SK-N-MC (cell line): ENCODE measurements at places on chromosomes 5 and 9.

DNA sequence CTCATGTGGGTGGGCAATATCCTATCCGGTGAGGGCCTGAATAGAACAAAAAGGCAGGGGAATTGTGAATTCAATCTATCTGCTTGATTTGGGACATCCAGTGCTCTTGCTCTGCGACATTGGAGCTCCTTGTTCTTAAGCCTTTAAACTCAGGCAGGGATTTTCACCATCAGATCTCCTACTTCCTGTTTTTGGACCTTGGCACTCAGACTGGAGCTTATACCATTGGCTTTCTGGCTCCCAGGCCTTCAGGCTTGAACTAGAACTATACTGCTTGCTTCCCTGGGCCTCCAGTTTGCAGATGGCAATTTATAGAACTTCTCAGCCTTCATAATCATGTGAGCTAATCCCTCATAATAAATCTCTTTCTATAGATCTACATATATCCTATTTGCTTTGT lies 134.3 kb upstream of the CLINT1 start:
- DNase-seq, result no peak

DNA sequence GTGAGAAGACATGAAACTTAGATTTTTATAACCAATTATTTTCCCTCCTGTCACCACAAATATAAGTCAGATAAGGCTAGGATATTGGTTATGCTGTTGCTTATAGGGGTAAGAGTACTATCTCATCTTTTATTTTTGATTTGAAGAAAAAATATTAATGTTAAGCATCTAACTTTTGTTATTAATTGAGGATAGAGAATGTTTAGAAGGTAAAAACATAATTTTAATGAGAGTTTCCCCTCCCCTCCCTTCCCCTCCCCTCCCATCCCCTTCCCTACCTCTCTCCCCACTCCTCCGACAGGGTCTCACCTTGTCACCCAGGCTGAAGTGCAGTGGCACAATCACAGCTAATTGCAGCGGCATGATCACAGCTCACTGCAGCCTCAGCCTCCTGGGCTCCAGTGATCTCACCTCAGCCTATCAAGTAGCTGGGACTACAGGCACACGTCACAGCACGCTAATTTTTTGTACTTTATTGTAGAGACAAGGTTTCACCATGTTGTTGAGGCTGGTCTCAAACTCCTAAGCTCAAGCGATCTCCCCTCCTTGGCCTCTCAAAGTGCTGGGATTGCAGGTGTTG lies 86.7 kb downstream of the RIC1 start:
- no peak for DNase-seq

DNA sequence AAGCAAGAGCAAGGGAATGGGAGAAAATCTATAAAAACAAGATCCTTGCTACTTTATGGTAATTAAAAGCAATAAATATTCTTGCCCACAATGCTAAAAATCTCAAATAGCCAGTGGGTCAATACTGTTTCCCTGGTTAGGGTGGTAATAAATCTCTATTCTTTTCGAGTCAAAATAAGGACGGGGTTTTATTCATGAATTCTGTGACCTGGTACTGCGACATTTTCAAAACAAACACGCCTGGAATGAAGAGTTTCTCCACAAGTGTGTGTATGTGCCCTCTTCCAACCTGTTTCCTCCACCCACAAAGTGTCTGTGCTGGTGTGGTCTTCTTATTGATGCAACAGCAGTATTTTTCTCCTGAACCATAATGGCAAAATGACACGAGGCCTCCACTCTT lies 358.8 kb upstream of the BRINP1 start:
- no peak for DNase-seq

GRCh38 chr5:124655251-124655917 lies 91.1 kb downstream of the ZNF608 start:
- no peak for DNase-seq

- DNase-seq, result no peak
These were observed 12.7 kb upstream of the PLEKHG4B start for GRCh38 chr5:79263-79662.

GRCh38 chr5:96709152-96709821 lies 47.1 kb downstream of the CAST start:
- no peak for DNase-seq

DNA sequence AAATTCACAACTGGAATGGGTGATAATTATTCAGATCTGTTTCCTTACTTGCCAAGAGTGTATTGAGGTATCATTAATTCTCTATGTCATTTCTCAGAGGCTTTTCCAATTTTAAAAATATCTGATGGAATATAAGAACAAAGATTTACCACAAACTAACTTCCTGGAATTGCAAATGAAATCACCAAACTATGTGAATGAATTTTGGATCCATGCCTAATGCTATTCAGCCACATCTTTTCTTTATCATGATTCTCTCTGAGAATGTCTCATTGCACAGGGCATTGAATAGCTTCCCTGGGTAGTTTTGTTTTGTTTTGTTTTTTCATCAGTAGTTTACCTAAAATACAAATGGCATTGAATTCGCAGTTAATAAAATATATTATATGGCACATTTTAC lies 146.9 kb upstream of the FBN2 start:
- peak; percentile 70 for DNase-seq

DNA sequence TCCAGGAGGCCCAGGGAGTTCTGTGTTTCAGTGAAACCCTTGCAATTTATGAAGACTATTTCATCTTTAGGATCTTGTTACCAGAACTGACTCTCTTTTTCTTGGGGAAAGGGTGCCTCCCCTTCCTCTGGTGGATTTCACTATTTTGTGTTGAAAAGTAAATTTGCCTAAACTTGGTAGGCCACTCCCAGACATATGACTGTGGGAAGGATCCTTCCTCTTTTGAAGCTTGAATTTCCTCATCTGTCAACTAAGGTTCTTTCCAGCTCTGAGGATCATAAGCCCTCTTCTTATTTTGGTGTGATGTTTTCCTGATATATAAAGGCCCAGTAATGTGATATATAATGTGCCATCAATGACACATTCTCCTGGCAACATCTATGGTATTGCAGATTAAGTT lies 59.1 kb upstream of the ZFAND5 start:
- no peak for DNase-seq

DNA sequence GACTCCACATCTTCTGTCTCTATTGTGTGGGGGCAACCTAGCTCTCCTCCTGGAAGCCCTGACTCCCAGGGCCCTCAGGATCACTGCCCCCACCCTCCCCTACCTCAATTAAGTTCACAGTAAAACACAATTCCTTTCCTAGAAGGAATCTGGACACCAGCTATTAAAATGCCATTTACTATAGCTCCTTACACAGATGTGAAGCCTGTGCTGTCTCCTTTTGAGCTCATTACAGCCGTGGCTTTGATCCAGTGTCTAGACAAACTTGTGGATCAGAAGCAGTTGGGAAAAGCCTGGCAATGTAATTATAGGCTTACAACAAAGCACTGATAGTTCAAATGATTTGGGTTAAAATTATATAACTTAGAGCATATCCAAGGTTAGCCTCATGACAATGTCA lies 107.0 kb upstream of the SMIM23 start:
- DNase-seq, result no peak

GRCh38 chr5:11792621-11793020 lies 111.6 kb downstream of the CTNND2 start:
- DNase-seq, result no peak

- DNase-seq, result no peak
These were observed 1.2 kb downstream of the UHRF2 start for GRCh38 chr9:6414247-6414641.

DNA sequence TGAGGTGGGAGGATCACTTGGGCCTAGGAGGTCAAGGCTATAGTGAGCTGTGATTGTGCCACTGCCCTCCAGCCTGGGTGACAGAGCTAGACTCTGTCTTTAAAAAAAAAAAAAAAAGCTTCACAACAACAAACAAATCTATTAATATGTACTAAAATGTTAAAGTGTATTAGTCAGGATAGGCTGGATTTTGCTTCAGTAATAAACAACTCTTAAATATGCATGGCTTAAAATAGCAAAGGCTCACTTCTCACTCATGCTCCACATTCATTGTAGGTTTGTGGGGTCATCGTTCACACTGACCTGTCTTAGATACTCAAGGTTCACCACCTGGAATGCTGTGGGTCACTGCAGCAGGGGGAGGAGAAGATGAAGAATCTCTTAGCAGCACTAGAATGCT lies 33.8 kb upstream of the COL15A1 start:
- no peak for DNase-seq

- DNase-seq, result no peak
These were observed 17.5 kb upstream of the PHF19 start for GRCh38 chr9:120894321-120895148.

DNA sequence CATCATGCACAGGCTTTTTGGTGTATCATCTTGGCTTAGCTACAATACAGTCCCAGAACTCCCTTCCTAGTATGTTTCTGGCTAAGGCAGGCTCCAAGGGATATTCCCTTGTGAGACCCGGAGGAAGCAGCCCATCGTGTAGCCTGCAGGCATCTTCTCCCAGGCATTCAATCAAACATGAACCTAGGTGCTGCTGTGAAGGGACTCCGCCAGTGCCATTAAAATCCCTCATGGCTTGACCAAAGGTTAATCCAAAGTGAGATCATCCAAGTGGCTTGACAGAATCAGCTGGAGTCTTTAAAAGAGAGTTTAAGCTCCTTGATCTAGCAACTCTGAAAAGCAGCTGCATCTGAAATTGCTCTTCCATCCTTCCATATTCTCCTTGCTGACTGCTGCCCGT lies 333.9 kb downstream of the DIRAS2 start:
- DNase-seq, result no peak

DNA sequence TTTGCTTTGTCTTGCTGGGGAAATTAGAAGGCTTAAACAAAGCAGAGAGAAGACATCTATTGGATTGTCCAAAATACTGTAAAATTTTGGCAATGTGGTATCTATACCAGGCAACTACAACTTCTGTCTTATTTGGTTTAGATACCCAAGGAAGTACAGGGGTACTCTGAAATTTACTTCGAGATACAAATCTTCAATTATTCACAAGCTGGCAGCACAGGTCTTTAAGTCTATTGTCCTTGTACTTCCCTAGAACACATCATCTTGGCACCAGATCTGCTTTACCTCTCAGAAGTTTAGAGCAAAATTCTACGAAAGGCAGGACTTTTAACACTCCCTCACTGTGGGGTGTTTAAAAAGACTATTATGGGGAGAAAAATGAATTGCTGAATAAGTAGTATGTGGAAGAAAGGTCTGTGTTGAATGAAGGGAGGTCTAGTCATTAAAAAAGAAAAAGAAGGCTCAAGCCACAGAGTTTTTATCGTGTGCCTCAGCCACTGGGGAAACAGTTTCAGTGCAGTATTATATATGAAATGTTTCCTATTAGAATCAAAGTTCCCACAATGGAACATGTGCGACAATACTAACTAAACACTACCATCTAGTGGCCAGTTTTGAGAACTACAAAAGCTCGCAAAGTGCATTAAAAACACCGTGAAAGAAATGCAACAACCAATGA lies 93.7 kb downstream of the PDE4D start:
- DNase-seq, result peak; percentile 70

DNA sequence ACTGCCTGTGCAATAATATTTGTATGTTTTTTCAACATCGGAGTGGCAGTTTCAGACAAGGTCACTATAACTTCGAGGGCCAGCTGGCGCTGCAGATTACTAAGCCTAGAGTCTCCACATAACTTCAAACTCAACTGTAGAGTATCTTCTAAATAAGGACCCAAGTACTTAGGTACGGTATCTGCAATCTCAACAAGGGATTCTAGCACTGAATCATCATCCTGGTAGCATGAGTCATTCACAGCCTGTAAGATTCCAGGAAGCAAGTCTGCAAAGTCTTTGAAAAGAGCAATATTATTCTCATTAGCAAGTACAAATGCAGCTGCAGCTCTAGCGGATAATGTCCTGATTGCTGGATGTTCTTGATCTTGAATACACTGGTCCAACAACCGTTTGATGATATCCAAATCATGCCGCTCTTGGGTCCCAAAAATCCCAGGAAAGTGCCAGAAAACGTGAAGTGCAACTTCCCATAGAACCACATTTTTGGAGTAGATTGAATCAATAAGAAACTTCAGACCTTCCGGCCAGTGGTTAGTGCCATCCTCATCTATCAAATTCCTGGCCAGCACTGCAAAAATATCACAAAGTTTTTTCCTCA lies 654 bp downstream of the RANBP6 start:
- no peak for DNase-seq

- no peak for DNase-seq
These were observed 2.7 kb upstream of the ITK start for GRCh38 chr5:157177953-157178352.

- no peak for DNase-seq
These were observed 55.2 kb upstream of the DAPK1 start for GRCh38 chr9:87442451-87442850.
